ENCODE measurements at places on chromosomes 3 and 15.

- DNase-seq = peak; percentile 27
Measured at GRCh38 chr3:32240159-32240545, 1.7 kb downstream of the CMTM8 start.

- DNase-seq = peak; percentile 32
Measured at GRCh38 chr15:52086011-52086786, 26.4 kb downstream of the BCL2L10 start.

GRCh38 chr3:105836533-105836932, 32.3 kb downstream of the CBLB start:
- DNase-seq = no peak

- peak; percentile 14 for DNase-seq
Measured at GRCh38 chr3:124837730-124838186, 49.4 kb downstream of the ITGB5 start.

DNA sequence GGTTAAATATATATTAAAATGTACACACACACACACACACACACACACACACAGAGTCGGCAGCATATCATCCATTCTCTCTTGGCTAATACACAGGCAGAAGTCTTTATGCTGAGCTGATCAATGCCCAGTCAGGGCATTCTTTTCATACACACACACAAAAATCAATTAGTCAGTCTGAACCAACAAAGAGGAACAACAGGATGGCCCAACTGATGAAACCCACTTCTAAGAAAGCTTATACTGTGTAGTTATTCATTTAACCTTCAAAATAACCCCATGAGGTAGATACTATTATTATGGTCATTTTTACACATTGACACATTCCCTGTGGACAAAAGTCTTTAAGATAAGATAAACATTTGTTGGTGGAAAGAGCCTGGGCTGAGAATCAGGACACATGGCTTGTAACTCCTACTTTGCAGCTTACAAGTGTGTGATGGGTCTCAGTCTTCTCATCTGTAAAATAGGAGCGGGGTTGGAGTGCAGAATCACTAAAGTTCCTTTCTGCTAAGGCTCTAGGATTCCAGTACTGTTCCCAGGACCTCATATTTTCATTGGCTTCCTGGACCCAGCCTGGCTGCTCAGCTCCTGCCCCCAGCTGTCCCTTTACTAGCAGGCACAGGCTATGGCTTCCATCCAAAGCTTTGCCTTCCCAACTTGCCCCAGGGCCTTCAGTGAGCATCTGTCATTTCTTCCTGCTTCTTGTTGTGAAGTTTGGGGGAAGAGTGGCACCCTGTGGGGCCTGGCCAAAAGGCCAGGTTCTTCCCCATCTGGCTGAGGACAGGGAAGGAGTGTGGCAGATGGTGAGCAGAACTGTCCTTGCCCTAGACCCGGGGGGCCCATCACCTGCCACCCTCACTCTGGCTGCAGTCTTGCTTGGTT, 27.2 kb upstream of the GLCE start:
- peak; percentile 9 for DNase-seq

GRCh38 chr3:111534701-111535100, 7.3 kb upstream of the CD96 start:
- no peak for DNase-seq

DNA sequence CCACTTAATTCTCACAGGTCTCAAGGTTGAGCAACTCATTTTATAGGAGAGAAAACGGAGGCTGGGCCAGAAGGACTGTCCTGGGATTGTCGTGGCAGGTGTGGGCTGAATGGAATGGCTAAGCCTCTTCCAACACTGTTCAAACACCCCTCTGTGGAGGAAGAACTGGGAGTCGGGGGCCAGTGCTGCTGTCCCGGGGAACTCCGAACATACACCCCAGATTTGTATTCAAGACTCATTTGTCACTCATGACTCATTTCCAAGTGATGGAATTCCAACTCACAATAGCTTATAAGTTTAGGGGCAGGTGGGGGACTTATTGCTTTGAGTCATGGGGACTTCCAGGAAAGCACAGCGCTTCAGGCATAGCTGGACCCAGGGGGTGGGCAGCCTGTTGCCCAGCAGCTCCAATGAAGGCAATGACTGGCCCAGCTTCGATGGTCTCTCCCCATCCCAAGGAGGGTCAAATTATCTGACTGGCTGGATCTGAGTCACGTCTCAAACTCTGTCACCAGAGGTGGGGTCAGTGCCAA, 72.5 kb downstream of the TM2D3 start:
- no peak for DNase-seq

GRCh38 chr3:53030619-53031449, 15.0 kb downstream of the SFMBT1 start:
- DNase-seq = no peak
